ENCODE measurements at places on chromosomes 12 and 14.
A peak's percentile ranks its signal among the peaks of the same experiment; 100 is the strongest.

- DNase-seq = no peak
These were observed 63.4 kb downstream of the ANO4 start for GRCh38 chr12:100857971-100858370.

DNA sequence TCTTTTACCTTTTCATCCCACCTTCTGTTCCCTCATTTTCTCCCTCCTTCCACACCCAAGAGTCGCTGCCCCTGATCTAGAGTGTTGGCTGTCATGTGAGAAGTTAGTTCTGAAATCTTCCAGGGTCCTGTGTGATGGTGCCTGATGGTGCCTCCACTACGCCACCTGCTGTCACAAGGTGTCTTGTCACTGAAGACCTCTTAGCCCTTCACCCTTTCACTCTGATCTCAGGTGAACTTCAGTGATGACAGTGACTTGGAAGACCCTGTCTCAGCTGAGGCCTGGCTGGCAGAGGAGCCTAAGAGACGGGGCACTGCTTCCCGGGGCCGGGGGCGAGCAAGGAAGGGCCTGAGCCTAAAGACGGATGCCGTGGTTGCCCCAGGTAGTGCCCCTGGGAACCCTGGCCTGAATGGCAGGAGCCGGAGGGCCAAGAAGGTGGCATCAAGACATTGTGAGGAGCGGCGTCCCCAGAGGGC, 7.6 kb upstream of the PFDN5 start:
- DNase-seq = peak; percentile 50

DNA sequence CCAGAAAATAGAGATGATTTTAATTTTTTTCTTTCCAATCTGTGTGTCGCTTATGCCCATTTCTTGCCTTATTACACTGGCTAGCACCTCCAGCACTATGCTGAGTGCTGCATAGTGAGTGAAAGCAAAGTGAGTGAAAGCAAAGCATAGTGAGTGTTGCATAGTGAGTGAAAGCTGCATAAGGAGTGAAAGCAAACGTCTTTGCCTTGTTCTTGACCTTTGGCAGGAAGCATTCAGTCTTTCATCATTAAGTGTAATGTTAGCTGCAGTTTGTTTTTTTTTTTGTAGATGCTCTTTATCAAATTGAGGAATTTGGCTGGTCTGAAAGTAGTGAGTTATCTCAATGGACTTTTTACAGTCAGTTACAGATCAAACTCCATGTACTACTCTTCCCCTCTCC, 6.9 kb upstream of the CORO1C start:
- DNase-seq = no peak

DNA sequence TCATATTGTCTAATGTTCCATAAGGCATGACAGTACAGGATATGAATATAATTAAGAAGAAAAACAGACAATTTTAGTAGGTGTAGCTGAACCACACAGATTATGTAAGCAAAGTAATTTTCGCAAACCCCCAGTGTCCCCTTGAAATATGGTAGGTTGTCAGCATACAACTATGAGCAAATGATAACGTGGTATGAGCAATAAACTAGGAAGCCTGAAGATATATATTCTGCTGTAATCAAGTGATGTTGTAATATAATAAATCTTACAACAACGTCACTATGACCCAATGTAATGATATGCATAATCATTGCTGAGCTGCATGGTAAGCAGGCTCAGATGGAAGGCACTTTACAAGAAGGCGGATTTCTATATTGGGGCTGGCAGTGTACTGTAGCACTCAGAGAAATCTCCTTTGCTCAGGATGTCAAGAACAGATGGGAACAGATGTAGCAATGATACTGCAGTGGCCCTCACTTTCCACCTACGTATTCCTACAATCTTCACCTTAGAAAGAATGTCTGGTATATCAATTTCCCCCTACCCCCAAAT, 47.8 kb upstream of the MYF6 start:
- DNase-seq = peak; percentile 55
